Hippocampal formation (tissue), 2 donors: ENCODE measurements at places on chromosomes 7 and 10.

GRCh38 chr7:12458520-12459131 lies 55.0 kb upstream of the VWDE start:
- peak; percentile 6 for DNase-seq

DNA sequence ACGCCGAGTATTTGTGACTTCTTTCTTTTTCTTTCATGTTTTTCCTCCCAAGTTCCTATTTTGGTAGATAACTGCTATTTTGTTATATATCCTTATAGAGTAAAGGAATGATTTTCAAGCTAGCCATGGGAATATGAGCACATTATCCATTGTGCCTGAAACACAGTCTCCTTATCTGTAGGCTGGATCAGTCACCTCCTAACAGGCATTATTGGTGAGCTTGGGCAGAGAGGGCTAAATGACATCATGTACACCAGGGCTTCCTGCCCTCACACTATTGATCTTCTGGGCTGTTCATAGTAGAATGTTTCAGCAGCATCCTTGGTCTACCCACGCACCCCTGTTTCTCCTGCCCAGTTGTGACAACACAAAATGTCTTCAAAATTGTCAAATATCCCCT lies 88.1 kb upstream of the CTBP2 start:
- no peak for DNase-seq

GRCh38 chr7:85595750-85596178 lies 408.9 kb upstream of the SEMA3D start:
- no peak for DNase-seq

- DNase-seq = no peak
These were observed 320.7 kb downstream of the HGF start for GRCh38 chr7:81449105-81449504.

DNA sequence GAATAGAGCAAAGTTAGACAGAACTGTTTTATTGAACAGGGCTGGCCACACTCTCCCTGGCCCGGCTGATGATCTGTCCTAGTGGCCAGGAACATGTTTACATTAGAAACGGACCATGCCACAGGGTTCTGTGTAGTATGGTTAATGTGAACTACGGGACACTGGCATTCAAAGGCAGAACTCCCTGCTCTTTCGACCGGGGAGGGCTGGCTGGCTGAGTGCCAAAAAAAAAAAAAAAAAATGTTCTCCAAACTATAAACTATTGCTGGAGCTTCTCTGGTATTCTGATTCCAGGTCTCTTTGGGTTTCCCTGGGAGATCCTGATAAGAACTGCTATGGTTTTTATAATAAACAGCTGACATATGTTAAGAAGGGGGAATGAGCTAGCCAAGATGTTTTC lies 1262.6 kb upstream of the SORCS1 start:
- DNase-seq = no peak

- DNase-seq = no peak
These were observed 285.6 kb upstream of the POM121L12 start for GRCh38 chr7:52749880-52750279.

DNA sequence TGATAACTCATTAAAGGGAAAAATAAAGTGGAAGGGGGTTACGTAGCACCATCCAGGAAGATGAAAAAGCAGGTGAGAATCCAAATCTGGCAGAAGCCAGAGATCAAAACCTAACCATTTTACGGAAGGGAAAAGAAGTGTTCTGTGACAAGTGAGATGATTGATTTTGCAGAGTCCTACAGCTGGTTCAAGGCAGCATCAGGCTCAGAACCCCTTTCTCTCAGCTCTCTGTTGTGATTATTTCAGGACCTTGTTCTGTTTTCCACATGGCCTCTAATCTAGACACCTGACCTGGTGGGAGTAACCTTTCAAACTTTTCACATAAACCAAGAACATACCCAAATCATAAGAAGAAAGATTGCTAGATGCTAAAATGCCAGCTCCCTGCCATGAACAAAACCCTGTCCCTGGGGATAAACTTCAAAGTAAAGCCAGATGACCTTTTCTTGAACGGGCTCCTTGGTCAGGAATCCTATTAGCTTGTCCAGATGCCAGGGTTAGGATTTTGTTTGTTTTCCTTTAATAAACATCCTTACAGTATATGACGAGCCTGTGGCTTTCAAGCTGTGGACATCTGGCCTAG lies 5.9 kb downstream of the DUSP5 start:
- DNase-seq = no peak

GRCh38 chr7:51160990-51161615 lies 155.5 kb downstream of the COBL start:
- peak; percentile 68 for DNase-seq

DNA sequence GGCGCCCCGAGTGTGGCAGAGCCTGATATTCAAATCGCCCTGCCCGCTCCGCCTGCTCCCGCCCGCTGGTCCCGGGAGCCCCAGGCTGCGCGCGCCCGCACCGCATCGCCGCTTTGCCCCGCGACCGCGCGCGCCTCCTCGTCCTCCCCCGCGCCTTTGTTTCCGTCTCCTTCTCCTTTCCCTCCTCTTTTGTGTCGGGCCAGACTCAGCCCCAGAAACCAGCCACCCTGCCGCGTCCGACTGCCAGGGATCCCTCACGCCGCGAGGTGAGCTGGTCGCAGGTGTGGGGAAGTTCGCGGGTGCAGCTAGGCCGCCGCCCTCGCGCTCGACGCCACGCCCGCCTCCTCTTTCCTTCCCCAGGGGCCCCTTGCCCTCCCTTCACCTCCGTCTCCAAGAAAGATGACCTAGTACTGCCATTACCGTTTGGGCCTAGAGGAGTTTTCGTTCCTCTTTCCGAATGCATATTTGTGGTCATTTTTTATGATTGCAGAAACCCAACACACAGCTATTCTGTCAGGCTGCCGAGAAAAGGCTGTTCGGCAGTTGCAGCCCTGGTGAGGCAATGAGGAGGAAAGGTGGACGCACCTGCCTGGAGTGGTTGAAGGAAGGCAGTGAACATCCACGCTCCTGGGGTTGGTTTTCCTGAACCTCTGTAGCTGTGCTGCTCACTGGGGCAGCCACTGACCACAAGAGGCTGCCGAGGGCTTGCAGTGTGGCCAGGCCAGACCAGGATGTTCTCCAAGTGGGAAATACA lies 107.3 kb downstream of the SNX10 start:
- DNase-seq = no peak
